ENCODE measurements at places on chromosomes 1 and 21.

GRCh38 chr21:21028275-21028820 lies 30.1 kb downstream of the NCAM2 start:
- no peak for DNase-seq

DNA sequence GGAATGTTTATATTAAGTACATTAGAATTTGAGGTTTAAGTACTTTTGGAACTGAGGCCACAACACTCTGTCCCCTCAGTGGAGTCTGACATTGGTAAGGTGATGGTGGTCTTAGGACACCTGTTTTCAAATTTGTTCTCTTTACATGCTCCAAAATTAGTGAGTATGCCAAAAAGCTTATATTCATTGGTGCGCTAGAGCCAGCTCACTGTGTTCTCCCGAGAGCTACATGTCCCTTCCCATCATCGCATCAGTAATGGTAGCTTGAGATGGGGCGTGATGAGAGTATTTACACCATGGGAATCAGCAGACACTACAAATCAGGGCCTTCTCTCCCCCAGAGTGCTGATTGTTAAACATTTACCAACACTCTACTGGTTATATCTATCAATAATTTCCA lies 19.5 kb downstream of the ETS2 start:
- no peak for DNase-seq

DNA sequence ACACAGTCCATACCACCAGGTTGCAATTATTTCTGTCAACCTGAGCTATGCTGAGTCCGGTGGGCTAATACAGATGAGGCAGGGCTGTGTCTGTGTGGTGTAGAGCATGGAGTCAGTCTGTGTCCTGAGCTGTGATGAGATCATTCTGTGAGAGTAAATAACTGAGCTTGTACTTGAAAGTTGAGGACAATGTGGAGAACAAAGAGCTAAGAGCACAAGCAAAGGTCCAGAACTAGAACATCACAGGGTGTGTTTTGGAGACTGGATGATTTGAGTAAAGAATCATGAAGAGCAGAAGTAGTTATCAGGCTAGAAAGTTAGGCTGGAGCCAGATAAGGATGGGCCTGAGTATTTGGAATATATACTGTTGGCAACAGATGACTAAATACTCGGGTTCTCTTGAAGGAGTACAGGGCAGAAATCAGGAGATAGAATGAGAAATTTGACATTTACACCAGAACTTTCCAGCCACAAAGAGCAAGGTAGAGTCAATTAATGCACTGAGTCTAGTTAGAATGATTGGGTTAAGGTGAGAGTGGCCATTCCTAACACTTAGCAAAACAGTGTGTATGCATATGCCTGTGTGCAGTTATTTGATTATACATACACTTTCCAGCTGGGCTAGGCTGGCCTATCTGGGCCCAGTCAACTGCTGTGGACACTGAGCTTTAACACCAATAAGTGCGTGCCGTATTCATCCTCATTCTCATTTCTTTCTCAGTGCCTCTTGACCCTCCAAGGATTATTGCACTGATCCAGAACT lies 48.8 kb downstream of the LEPR start:
- no peak for DNase-seq

DNA sequence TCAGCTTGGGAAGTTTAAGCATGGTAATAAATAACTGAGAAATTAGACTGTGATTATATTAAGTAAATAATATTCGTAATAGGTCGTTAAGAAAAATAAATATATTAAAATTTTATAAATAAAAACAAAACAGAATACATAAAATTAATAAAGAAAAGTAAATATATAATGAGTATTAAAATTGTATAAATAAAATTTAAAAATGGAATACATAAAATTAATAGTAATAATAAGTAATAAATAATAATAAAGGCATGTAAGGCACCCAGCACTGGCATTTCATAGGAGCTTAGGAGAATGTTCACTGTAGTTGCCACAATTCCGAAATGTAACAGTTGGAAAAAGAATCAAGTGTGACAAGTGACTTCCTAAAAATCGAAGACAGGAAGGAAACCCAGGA lies 45.8 kb upstream of the FHAD1 start:
- DNase-seq = no peak

DNA sequence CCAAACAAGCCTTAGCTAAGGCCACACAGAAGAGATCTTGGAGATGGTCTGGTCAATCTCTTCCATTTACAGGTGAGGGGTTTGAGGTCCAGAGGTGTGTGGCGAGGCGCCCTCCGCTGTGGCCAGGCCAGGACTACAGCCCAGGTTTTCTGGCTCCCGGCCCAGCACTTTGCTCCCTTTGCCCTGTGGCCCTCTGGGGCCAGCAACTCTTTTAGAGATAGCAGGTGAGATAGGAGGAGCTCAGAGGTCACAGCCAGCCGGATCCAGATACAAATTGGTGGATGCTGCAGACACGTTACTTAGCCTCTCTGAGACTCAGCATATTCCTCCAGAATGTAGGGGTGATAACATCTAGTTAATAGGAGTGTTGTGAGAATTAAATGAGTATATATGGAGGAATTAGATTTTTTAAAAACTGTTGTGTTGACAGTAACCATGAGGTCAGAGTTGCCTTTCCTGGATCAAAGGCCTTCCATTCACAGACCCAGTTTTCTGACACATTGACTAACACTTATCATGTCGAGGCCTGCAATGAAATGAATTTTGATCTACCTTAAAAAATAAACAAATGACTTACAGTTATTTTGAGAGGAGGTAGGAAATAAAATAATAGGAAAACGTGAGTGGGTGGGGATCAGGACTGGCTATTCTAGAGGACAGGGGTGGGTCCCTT lies 16.6 kb downstream of the TEX35 start:
- no peak for DNase-seq

GRCh38 chr1:9292361-9293240 lies at the start of gene SPSB1:
Gene SPSB1, plus strand, starts transcription at chr1:9292894. Its CDS starts 62,998 bp downstream, at chr1:9355892.
- no peak for DNase-seq

DNA sequence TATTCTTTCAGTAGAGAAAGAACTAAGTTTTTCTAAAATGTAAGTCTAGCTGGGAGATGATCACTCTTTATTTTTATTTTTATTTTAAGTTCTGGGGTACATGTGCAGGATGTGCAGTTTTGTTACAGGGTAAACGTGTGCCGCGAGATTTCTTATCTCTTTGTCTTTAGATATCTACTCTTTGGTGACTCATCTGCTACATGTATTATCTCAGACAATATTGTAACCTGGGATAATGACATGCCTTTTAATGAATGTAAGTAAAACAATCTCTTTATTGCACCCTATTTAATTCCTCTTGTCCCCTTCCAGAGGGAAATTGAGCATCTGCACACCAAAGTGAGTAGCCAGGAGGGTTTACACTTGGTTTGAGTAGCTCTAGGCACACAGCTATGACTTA lies 9.4 kb downstream of the CR2 start:
- DNase-seq = no peak

GRCh38 chr1:221268295-221268694 lies 389.1 kb downstream of the HLX start:
- DNase-seq = no peak

- no peak for DNase-seq
Measured at GRCh38 chr1:206563367-206564207, 48.7 kb downstream of the EIF2D start.

DNA sequence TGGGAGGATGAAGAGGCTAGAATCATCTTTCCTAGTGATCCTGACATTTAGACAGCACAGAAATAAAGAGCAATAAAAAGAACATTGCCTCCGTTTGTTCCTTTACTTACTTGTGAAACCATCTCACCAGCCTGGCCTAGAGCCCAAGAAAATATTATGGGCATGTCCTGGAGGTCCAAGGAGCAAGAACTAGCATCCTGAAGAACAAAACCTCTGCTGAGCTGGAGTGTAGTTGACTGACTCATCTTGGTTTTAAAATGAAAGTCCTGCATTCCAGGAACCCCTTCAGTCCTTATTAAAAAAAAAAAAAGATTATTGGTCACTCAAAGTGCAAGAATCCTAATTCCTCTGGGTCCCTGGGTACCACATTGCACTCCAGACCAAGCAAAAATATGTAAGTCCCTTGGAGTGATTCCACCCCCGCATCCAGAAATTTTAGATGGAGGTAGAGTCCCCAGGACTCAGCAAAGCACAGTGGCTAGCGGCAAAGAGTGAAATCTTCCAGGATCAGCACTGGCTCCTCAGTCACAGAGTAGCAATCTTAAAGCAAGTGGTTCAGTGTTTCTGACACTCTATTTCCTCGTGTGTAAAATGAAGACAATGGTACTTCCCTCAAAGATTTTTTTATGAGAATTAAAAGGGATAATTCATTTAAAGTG lies 7.0 kb downstream of the SMCP start:
- no peak for DNase-seq

GRCh38 chr1:102529446-102529845 lies 532.7 kb upstream of the OLFM3 start:
- no peak for DNase-seq

GRCh38 chr1:217273866-217274265 lies 357.0 kb downstream of the GPATCH2 start:
- DNase-seq = no peak

- no peak for DNase-seq
Measured at GRCh38 chr1:159428536-159428935, 3.5 kb upstream of the OR10J4 start.

GRCh38 chr1:193562121-193562520 lies 375.7 kb upstream of the B3GALT2 start:
- no peak for DNase-seq

DNA sequence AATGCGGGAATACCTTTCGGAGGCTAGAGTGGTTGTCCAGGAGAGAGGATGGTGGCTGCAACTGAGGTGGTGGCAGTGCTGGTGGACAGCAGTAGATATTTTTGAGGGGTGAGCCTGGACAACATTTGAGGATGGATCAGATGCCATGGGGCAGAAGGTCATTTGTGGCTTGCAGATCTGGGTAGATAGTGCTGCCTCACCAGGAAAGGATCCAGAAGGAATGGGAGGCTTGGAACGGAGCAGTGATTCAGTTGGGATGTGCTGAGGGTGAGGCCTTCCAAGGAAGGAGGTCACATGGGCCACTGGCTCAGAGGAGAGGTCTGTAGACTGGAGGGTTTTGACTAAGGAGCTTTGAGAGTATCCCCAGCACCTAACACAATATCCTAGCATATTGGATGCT lies 110.8 kb upstream of the KAZN start:
- DNase-seq = no peak

DNA sequence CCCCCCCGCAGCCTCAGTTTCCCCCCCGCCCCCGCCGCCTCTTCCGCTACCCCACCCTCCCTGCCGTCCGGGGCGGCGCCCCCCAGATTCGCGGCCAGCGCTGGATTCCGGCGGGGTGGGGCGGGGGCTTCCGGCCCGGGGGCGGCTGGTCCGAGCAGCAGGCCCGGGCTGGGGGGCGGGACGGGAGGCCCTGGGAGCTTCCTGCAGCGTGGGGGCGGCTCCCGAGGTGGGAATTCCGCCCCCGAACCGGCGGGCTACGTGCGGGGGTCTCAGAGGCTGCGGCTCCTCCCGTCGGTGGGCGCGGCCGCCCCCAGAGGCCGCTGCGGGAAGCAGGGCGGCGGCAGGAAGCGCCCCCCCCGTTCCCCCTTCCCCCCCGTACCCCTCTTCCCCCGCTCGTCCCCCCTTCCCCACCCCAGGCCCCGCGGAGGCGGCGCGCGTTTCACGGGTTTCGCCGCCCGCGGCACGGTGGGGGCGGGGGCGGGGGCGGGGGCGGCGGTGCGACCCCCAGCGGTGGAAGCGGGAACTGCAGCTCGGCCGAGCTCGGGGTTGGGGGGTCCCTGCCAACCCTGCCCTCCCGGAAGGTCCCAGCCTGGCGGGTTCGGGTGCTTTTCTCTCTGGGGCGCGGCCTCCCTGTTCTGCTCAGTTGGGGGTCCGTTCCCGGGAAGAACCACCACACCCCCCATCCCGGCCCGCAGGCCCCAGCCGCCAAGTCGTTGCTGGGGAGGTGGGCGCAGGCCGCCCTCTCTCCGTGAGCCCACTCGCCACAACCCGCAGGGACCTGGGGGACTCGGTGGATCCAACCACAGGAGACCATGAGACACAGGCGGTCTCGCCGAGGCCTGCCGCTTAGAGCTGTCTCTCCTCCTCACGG lies 76.3 kb downstream of the MORN1 start:
- no peak for DNase-seq

DNA sequence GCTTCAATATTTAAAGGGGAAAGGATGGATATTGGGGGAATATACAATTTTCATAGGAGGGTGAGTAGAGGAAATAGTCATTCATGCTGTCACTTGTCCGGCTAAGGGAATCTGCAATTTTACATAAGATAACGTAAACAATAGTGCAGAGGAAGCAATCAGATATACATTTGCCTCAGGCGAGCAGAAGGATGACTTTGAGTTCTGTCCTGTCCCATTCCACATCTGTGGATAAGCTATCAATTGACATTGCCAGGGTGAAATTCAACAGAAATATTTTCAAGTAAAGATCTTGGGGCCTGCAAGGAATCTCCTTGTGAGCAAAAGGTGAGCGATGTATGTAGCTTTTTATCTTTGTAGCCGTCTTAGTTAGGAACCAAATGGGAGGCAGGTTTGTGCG lies 32.6 kb downstream of the EVA1C start:
- no peak for DNase-seq

- DNase-seq = no peak
Measured at GRCh38 chr1:156232201-156232894, 9.6 kb upstream of the BGLAP start.

DNA sequence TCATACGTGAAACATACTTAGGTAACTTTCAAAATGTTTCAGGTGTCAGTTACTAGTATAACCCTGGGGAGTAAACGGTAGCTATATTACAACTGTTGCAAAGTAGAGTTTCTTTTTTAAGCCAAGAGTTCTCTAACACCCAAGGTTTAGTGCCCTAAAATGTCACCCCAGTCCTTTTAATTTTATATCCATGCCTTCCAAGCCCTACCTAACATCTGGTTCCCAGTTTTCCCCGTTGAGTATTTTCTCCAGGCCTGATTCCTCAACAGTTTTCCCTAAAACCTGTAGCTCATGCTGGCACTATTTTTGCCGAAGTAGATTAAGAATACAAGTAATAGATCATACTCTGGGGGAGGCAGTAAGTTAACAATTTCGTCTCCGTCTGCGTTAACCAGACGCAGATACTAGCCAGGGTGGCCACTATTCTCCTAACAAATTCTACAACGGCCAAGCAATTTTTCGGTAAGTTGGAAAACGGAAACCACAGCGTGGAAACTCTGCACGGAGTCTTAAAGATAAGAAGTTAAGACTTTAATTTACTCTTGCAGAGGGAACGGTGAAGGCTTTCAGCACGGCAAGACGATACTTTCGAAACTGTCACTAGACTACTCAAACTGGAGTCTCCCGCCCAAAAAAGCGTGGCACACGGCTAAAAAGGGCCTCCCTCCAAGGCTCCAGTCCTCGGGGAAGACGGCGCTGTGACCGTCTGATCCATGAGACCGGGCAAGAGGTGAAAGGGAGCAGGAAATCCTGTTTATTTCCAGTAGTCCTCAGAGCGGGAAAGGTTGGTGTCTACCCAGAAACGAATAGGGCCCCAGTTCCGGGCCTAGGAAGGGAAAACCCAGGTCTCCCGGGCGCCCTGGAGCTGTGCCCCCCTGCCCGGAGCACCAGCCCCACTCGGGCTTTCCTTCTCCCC lies 945 bp downstream of the SRSF4 start:
- no peak for DNase-seq

GRCh38 chr1:235074523-235075047 lies 54.1 kb downstream of the TOMM20 start:
- no peak for DNase-seq

GRCh38 chr1:50976111-50976889 lies 6.3 kb downstream of the CDKN2C start:
- DNase-seq = no peak

All from vagina (tissue), 2 donors.